ENCODE measurements at places on chromosomes 11 and 22.

DNA sequence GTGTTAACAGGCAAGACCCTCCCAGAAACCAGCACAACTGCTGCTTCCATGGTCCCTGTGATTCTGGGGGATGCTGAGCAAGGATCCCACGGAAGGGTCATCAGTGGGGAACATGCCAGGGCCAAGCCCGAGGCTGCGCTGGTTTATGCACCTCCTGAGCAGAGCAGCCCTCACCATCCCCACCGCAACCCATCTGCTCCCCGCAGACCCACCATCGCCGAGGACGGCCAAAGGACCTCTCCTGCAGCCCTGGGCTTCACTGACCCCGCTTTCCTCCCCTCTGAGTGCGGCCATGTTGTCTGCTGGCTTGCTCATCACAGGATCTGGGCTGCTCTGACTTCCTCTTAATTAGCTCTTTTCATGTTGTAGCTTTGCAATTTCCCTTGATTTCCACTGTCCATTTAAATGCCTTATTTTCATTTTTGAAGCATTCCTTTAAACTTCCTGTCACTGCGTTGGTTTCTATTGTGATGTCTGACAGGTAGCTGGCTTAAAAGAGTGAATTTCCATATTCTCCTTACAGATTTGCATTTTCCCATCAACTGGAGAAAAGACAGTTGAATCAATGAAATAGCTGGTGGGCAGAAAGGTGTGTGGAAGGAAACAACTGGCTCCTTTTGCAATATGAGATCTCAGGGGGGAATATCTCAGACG is 14.9 kb downstream of the TP53AIP1 start:
- no peak for DNase-seq

DNA sequence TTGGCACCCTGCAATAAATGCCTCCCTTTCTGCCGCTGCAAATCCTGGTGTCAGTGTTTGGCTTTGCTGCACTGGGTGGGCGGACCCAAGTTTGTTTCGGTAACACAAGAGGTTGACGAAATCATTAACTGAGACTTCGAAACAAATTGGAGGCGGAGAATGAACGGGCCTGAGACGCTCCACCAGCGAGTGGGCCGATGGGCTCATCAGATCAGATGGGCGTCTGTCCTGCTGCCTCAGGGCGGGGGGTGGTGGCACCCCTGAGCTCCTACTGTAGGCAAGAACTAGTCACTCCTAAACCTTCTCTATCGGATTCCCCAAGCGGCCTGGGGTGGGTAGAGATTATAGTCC is 918 bp upstream of the CAPN5 start:
- DNase-seq: no peak

DNA sequence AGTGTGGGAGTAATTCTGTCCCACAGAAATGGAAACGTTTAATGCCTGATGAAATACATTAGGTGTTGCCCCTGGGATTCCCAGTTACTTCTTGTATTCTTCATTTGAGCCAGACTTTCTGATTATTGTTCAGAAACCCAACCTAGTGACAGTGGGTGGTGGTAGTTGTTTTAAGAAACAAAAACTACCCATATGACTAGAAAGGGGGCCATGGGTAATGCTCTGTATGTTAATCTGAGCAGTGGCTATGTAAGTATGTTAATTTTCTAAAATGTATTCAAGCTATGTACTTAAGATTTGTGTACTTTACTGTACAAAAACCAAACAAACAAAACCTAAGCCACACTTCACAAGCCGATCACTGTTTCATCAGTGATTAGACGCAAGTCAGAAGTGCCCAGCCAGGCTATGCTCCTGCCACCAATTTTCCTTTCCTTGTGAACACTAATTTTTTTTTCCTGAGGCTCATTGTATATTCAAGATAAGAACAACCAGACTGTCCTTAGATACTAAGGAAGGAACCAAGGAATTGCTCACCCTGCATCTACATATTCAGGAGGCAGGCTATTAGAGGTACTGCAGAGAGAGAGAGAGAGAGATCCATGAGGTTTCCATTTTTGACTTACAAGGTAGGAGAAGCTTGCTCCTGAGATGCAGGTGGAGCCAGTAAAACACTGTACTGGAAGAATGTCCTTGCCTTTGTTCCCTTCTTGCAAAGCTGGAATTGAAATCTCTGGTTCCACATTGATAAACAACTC is 122.7 kb downstream of the DBX1 start:
- no peak for DNase-seq

GRCh38 chr22:30226192-30226832 is 20.2 kb downstream of the LIF start:
- DNase-seq: no peak

GRCh38 chr11:14891143-14892035 is 642 bp downstream of the CYP2R1 start:
- peak; percentile 89 for DNase-seq

GRCh38 chr11:32213223-32213622 is 122.3 kb downstream of the RCN1 start:
- DNase-seq: peak; percentile 29

DNA sequence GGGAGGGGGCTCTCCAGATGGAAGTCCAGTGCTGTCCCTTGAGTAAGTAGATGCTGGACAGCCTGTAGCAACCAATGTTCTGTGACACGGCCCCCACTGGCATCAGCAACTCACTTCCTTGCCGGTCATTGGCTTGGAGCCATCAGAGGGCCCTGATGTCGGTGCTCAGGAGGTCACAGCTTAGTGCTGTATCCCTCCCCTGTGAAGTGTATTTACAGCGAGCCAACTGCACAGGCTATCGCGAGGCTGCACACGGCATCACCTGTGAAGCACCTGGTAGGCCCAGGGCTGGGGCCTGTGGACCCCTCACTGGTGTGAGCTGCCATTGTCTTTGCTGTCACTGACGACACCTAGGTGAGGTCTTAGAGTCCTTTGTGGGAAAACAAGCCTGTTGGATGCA is 13.4 kb upstream of the ACR start:
- DNase-seq: no peak

- DNase-seq: no peak
Measured at GRCh38 chr11:126838779-126839178, 161.8 kb downstream of the KIRREL3 start.

- no peak for DNase-seq
Measured at GRCh38 chr11:96481771-96482170, 92.0 kb downstream of the JRKL start.

DNA sequence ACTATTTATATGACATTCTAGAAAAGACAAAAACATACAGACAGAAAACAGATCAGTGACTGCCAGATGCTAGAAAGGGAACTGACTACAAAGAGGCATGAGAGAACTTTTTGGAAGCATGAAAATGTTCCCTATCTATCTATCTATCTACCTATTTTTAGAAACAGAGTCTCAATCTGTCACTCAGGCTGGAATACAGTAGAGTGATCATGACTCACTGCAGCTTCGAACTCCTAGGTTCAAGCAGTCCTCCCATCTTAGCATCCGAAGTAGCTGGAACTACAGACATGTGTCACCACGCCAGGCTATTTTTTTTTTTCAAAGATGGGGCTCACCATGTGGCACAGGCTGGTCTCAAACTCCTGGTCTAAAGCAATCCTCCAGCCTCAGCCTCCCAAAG is 6.9 kb downstream of the SBF2 start:
- DNase-seq: no peak

DNA sequence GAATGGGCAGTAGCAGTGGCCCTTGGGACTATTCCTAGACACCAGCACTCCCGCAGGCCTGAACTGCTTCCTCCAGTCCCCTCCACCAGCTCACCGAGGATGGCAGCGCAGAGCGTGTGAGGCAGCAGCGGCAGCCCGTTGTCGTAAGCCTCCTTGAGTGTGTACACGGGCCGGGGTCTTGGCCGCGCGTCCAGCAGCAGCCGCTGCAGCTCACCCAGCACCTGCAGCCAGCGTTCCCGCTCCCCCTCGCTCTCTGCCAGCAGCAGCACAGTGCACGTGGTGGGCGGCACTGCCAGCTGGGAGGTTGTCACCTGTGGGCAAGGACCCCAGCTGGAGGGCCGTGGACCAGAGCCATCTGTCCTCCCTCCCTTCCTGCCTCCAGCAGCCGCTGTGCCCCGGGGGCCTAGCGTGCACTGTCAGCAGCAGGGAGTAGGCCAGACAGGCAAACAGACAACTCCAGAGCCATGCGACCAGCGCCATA is 13.0 kb downstream of the CDC42BPG start:
- DNase-seq: no peak

- no peak for DNase-seq
Measured at GRCh38 chr11:93895106-93895862, 44.9 kb upstream of the VSTM5 start.

DNA sequence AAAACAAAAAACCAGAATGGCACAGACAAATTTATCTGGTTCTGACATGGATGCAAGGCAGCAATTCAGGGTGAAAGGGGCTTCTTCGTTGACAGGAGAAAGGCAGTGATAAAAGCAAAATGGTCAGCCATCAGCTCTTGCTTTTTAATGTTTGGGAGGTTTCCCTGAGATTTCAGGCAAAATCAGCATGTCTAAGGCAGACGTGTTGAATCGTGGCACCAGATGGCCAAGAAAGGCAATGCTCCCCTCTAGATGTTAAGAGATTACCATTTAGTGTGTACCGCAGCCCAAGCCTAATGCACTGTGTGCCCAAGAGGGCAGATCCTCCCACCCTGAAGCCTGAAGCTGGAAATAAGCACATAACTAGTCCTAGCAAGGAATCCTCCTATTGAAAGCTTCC is 88.8 kb upstream of the GALNT18 start:
- DNase-seq: no peak

GRCh38 chr11:32960553-32961164 is 55.0 kb upstream of the DEPDC7 start:
- no peak for DNase-seq

DNA sequence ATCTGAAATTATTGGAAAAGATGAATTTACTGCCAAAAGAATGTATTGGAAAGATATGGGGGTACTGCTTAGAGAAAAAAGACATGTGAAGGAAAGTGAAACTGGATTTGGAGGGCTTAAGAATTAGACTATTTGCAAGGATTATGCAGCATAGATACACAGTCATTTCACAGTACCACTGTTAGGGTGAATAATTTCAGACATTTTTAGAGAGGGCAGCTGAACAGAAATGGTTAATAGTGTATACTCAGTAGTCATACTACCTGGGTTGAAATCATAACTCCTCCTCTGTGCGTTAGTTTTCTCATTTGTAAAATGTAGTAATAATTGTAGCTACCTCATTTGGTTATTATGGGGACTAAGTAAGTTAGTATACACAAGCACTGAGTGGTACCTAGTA is 33.0 kb downstream of the GAS2 start:
- no peak for DNase-seq

GRCh38 chr11:95853138-95853537 is 62.8 kb downstream of the CEP57 start:
- no peak for DNase-seq

DNA sequence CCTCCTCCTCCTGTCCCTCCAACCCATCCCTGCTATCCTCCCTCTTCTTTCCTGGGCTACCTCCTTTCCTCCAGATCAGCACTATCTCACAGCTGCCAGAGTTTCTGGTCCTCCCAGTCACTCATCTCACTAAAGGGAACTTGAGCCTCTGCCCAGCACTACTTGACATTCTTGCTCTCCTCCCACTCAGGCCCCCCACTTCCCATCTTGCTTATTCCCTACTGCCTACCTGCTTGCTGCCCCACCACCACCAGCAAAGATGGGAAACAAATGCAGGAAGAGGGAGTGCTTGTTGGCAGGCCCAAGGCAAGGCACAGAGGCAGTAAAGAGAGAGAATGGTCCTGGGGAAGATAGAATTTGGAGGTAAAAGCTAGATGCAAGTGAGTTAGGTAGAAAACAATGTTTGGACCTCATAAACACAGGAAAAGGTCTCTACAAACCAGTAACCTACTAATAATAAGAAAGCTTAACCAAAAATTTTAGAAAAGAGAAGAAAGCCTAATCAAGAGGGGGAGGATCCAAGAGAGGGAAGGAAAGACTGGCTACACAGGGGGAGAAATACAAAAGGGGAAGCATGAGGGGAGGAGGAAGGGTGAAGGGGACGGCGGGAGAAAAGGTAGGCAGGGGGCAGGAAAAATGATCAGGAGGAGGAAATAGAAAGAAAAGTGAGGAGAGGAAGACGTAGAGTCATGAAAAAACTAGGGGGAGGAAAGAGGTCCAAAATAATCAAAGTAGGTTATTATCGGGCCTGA is 63.6 kb downstream of the PAK1 start:
- DNase-seq: no peak

DNA sequence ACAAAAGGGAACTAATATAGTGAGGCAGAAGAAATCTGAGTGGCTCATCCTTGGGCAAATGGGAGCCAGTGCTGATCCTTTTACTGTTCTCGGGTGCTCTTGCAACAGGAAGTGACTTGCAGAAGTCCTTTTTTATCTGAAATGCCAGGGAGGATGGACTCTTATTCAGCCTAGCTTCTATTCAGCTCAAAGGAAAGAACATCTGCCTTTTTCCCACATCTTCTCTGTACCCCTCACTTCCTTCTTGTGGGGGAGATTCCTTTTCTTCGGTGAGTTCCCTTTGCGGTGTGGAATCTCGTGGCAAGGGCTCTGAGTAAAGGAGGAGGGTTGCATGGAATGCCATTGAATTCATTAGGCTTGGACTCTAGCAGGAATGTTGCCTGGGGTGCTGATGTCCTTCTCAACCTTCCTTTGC is 76.2 kb downstream of the ZBTB16 start:
- DNase-seq: no peak

- DNase-seq: no peak
Measured at GRCh38 chr11:7528514-7529049, 14.8 kb downstream of the PPFIBP2 start.

- DNase-seq: no peak
Measured at GRCh38 chr11:100810146-100810545, 123.1 kb downstream of the ARHGAP42 start.

DNA sequence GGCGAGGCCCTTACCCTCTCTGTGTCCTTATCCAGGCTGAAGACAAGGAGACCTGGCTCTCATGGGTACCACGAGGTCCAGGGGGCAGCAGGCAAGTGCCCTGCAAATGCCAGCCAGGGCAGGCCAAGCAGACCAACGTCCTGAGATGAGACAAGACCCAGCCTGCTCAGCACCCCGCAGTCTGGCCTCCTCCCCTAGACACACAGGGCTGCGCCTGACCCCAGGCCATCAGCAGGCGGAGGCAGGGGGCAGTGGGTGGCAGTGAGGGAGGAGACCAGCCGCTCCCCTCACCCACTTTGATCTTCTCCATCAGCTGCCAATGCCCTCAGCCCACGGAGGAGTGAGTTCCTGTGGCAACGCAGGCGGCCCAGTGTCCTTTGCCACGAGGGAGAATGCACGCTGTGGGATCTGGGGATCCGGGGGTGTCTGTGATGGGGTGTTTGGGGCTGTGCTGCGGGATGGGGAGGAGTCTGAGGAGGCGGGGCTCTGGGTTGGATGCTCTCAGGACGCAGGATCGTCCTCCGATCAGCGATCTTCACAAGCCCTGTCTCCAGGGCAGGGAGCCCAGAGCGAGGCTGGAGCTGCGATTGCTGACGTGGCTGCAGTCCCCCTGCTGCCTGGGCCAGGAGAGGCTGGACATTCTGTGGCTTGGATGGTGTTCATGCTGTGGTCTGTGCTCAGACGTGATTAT is 30.5 kb upstream of the PPARA start:
- DNase-seq: no peak

GRCh38 chr22:24827296-24827695 is 21.3 kb downstream of the SGSM1 start:
- no peak for DNase-seq

- no peak for DNase-seq
Measured at GRCh38 chr11:61609000-61609979, 28.4 kb upstream of the SYT7 start.
